Anterior cingulate cortex (tissue), 58 donors: ENCODE measurements at places on chromosomes 4 and X.

DNA sequence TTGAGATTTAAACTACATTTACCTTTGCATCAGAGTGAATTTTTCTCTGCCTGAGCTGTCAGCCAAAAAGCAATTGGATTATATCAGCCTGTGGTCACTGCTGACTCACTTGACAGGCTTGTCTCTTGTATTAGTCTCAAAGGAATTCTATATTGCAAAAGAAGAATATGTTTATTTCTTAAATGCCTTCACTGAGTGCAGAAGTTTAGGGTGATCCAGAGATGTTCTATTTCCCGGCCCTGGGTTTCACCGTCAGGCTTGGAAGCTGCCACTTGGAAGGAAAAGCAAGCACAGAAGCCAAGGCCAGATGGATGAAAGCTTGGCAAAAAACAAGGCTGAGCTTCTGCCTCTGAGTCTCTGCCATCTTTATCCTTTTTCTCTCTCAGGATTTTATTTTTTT, 80.9 kb downstream of the FAM114A1 start:
- DNase-seq = peak; percentile 21

GRCh38 chr4:75494563-75494962, 19.6 kb downstream of the RCHY1 start:
- no peak for DNase-seq

- DNase-seq = no peak
Measured at GRCh38 chr4:26621366-26621765, 37.5 kb downstream of the TBC1D19 start.

DNA sequence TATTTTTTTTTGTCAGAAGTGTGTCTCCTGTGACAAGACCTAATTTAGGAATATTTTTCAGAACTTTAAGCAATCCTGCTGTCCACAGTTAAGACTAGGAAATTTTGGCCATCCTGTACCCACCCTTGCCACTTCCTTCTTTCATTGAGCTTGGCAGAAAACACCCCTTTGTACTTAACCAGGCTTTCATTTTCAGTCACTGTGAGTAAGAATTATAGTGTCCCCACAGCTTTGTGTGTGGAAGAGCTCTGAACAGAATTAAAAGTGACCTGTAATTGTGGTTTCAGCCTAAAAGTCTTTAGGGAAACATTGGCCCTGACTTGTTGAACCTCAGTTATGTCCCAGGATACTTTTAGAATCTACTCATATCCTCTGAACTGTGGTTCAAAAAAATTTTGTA, 153.7 kb upstream of the BMP3 start:
- no peak for DNase-seq

DNA sequence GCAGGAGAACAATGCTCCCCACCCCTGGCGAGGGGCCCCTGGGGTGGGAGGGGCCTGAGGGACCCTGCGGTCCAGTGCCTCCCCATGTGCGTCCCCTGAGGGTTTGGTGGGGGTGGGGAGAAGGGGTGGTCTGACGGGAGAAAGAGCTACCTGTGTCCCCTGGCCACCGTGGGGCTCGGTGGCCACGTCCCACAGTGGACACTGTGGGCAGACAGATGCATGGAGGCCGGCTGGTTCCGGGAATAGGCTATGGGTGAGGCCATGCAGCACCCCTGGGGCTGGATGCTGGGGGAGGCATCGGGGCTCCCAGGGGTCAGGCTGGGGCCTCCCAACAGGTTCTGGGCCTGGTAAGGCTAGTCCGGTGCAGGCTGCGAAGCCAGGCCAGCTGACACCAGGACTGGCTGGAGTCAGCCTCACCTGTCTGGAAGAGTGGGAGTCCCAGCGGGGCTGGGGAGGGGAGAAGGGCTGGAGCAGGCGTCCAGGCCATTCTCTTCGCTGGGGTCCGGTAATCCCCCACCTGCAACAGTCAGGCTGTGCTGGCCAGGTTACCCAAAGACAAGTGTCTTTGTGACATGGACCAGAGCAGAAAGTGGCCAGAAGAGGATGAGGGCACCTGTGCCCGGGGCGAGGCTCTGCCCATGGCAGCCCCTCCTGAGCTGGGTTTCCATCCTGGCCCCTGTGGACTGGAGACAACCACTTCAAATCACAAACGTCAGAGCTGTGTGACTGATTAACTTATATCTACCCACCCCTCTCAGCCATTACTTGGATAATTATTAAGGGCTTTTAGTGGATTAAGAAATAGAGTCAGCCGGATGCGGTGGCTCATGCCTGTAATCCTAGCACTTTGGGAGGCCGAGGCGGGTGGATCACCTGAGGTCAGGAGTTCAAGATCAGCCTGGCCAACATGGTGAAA, 1.4 kb upstream of the FAM53A start:
- DNase-seq = no peak

- no peak for DNase-seq
Measured at GRCh38 chr4:40317916-40318658, 17.0 kb upstream of the CHRNA9 start.

DNA sequence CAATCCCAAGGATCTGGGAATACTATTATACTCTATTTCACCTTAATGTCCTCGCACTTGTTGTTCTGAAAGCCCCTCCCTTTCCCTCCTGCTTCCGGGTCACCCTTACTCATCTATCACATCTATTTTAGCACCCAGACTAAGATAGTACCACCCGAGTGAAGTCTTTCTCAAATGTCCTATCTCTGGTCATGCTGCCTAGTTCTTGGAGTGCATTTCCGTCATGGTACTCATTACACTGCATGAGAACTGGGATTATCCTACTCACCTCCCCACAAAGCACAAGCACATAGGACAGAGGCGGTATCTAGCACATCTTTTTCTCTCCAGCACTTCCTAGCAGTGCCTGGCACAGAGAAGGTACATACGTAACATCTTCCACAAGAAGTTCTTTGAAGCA, 944.4 kb upstream of the FTHL17 start:
- no peak for DNase-seq

- no peak for DNase-seq
Measured at GRCh38 chrX:124573468-124573867, 227.1 kb downstream of the SH2D1A start.

- DNase-seq = no peak
Measured at GRCh38 chrX:22699581-22700091, 300.1 kb upstream of the DDX53 start.

DNA sequence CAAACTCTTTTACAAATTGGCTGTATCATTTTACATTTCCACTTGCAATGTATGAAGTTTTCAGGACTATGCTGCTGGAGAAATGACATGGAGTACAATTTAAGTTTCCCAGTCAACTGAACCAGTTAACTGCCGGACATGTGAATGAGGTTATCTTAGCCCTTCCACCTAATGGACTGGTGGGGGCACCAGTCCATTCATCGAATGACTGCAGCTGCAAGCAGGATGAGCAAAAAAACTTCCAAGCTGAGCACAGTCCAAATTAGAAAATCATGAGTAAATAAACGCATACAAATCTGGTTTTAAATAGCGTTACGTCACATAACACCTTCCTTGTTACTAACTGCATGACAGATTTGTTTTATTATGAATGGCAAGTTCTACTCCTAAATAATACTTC, 1131.5 kb downstream of the PCDH18 start:
- DNase-seq = no peak

DNA sequence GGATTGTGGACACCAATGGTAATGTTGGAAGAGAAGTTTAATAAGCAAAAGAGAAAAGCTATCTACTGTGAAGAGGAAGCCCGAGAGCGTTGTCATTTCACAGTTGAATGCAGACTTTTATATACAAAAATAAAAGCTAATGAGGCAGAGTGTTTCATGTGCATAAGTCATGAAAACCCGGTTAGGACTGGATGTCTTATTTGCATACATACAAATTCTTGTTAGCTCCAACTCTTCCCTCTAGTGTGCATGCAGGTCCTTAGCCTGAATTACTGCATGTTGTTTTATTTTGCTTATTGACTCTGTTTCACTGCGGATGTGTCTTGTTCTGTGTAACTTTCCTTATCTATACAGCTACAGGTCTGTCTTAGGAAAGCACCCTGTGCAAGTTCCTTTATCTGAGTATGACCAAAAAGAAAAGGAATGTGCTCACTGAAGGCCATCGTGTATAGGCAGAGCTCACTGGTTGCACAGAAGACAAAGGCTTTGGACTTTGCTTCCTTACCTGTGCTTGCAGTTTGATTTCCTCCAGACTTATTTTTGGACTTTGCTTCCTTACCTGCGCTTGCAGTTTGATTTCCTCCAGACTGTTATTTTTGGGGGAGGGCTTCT, 25.1 kb upstream of the UGT2B11 start:
- DNase-seq = no peak

DNA sequence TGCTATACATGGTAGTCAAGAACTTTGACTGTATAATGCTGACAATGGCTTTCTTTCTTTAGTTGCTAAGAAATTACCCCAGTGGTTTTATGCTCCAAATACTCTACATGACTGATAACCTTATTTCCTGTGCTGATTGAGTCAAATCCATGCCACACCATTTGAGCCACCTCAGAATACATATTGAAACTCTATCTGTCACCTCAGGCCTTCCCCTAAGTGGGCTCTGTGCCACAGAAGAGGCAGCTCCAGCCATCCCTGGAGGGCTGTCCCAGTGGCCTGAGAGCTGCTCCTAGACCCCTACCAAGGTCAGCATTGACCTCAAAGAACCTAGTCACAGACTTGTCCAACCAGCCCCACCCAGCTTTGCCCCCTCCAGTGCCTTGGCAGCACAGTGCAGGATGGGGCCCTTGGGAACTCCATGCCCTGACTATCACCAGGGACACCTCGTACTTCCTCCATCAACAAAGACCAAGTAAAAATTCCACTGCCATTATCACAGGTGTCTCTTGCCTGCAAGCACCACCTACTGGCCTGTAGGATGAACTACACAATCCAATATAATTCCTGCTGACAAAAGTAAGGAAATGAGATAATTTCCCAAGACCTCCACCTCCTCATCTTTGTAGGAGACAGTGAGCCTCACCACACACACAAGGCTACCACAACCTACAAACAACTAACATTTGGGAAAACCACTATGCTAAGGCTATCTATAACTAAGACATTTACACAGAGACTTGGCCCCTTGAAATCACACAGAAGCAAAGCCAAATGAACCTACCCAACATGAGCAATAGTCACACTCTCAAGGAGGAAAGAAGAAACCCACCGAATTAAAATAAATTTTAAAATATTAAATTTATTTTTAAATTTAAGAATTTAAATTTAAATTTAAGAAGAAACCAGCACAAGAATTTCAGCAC, 239.9 kb downstream of the NKX6-1 start:
- DNase-seq = no peak

DNA sequence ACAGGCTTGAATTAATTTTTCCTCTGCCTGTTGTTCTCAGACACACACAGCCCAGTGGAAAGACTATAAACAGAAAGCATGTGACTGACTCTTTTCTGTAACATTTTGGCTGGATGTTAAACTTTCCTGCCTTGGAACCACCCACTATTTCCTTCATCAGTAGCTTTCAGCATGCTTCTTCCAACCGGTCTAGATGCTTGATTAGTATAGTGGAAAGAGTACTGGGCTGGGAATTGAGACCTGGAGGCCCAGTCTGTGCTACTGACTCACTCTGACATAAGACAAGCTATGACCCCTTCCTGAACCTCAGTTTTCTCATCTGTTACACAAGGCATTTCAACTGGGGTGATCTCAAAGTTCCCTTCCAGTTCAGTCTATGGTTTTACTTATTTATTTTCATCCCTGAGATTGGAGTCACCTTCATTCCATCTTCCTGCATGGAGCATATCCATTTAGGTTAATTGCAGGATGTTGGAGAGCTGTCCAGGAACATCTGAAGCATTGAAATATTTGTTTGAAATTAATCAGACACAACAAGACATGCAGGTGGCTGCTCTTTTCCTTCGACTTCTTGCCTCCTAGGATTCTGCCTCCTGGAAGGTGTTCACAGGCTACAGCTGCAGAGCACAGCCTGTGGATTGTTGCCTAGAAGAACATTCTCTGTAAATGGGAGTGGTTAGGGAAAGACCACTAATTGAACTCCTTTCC, 173.4 kb downstream of the RTL9 start:
- DNase-seq = no peak

GRCh38 chr4:7291372-7292114, 99.2 kb downstream of the SORCS2 start:
- DNase-seq = peak; percentile 72

DNA sequence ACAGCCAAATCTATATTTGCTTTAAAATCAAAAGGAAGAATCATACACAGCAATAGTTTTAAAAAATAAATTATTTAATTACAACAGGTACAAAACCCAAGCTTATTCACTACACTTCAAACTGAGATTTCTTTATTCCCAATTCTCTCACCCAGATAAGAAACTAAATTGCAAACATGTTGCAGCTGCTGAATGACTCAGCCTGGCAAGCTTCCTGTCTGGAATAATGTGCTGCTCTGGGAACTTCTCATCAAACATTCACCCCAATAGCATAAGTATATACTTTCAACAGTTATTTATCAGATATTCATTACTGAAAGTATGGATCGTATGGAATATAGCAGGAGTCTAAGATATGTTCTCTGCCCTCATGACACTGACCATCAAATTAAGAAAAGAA, 43.0 kb upstream of the GABRA2 start:
- DNase-seq = peak; percentile 10

GRCh38 chr4:186725469-186726425, 2.1 kb upstream of the FAT1 start:
- peak; percentile 32 for DNase-seq

DNA sequence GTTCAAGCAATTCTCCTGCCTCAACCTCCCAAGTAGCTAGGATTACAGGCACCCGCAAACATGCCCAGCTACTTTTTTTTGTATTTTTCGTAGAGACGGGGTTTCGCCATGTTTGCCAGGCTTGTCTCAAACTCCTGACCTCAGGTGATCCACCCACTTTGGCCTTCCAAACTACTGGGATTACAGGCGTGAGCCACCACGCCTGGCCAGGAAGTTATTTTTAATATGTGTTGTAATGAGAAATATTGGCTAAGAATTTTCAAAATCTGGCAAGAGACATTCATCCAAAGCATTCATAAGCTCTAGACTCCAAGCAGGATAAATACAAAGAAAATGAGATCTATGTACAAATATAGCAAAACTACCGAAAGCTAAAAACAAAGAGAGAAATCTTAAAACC, 18.0 kb upstream of the METAP1 start:
- DNase-seq = no peak

DNA sequence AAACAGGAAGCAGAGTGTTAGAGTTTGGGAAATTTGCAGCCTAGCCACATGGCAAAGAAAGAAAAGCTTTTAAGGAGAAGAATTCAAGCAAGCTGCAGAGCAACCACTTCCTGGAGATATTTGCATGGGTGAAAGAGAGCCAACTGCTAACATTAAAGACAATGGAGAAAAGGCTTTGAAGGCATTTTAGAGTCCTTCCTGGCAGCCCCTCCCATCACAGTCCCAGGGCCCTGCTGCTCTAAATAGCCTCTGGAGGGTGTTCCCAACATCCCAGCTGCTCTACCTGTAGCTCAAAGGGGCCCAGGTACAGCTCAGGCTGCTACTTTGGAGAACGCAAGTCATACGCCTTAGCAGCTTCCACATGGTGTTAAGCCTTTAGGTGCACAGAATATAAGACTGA, 235.9 kb upstream of the FMR1 start:
- no peak for DNase-seq

- no peak for DNase-seq
Measured at GRCh38 chr4:40285692-40286091, 49.4 kb upstream of the CHRNA9 start.

GRCh38 chr4:151242305-151242704, 34.7 kb upstream of the PRSS48 start:
- no peak for DNase-seq
